Vagina (tissue), 2 donors: ENCODE measurements at places on chromosomes 7 and 10.

- no peak for DNase-seq
Measured at GRCh38 chr7:18843979-18844378, 273.5 kb downstream of the TWIST1 start.

DNA sequence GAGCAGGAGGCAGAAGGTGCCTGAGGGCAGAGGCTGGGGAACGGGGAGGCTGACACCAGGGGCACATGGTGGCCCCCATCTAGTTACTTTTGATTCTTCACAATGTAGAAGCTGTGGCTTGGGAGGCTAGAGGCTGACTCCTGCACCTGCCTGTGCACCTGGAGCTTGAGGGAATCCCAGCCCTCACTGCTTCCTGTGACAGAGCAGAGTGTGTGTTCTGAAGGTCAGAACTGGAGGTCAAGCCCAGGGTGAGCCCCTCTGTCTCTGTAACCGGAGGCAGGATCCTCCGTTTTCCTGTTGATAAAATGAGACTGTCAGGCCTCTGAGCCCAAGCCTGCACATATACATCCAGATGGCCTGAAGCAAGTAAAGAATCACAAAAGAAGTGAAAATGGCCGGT, 124.8 kb downstream of the ACTR3B start:
- no peak for DNase-seq

GRCh38 chr7:146902728-146903127, 786.1 kb downstream of the CNTNAP2 start:
- no peak for DNase-seq

DNA sequence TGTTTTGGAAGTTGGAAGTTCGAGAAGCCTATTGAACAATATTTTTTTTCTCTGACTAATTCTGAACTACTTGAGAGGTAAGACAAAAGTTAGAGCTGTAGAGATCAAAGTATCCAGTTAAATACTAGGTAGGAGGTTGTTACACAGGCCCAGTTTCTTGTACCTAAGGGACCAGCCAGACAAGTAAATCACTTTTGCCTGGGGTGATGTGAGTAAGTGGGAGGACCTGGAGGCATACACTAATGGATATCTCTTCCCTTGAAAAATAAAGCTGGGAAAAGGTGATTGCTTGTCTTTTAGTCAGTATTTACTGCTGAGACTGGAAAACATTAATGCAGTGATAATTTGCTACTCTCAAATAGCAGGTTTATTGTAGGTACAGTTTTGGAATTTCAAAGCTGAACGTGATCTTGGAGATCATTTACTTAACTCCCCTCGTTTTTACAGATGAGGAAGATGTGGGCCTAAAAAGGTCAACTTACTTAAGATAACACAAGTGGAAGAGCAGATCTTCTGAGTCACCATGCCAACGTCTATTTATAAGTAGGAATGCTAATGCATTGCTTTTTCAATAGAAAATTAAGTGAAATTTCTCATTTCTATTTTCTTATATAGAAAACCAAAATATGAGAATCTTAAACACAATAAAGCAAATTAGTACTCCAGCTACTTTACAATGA, 181.3 kb downstream of the PPP1R9A start:
- no peak for DNase-seq

GRCh38 chr7:87094322-87094721, 34.9 kb upstream of the ELAPOR2 start:
- no peak for DNase-seq

- DNase-seq = no peak
Measured at GRCh38 chr10:94097656-94098055, 103.9 kb downstream of the PLCE1 start.

- no peak for DNase-seq
Measured at GRCh38 chr7:112414855-112415490, 35.3 kb upstream of the IFRD1 start.

DNA sequence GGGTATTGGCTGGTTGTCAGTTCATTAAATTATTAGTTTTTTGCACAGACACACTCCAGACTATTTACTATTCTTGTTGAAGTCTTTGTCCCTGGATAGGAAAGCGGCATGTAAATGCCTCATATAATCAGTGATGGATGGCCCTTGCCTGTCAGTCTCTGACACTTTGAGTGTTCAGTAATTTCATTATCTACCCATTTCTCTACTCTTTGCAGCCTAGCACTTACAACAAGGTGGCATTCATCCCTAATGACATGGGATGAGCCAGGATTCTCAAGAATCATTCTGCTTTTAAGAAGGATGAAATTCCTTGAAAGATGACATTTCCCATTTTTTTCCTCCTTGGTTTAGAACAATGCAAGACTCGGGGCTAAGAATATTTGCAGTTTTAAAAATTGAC, 155.7 kb downstream of the SORCS3 start:
- DNase-seq = no peak

GRCh38 chr7:127486654-127487053, 94.1 kb upstream of the ZNF800 start:
- no peak for DNase-seq

- DNase-seq = no peak
Measured at GRCh38 chr10:5854131-5854475, 35.6 kb downstream of the ANKRD16 start.

GRCh38 chr10:100878291-100878910, 34.4 kb upstream of the SLF2 start:
- no peak for DNase-seq

GRCh38 chr10:78831461-78831860, 237.3 kb upstream of the ZMIZ1 start:
- DNase-seq = no peak

DNA sequence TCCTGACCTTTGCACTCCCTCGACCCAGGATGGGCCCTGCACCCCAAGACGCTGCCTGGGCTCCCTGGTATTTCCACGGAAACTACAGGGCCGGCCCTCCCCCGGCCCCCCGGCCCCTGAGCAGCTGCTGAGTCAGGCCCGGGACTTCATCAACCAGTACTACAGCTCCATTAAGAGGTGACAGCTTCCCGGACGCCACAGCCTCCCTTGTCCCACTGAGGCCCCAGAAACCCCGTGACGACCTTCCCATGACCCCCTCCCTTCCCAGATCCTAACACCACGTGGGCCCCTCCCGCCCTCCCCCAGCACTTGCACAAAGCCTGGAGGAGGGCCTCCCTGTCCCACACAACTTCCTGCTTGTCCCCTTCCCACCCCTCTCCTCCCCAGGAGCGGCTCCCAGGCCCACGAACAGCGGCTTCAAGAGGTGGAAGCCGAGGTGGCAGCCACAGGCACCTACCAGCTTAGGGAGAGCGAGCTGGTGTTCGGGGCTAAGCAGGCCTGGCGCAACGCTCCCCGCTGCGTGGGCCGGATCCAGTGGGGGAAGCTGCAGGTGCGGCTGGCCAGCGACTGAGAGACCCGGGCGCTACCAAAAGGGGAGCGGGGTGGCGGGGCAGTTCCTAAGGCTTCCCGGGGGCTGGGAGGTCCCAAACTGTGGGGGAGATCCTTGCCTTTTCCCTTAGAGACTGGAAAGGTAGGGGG, 5.7 kb downstream of the NOS3 start:
- DNase-seq = no peak

DNA sequence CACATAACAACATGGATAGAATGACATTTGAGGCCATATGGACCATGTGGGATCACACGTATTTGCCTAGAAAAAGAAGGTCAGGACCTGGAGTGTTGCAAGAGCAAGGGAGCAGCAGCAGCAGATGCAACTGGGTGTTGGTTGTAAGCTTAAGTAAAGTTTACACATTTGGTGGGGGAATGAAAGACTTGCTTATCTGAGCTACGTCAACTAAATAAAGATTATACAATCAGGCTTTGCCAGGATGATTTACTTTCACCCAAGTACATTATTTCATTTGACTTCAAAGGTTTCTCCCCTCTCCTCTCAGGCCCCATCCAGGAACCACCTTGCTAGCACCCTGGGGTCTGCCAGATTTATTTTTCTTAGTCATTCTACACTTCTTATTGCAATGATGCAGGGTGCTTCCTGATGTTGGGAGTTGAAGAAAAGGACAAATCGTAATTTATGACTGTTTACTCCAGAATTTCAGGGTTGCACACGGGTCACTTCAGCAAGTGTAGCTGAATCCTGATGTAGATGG, 591.9 kb upstream of the IGFBP3 start:
- no peak for DNase-seq

GRCh38 chr10:68296843-68297663, 34.8 kb upstream of the HNRNPH3 start:
- no peak for DNase-seq

DNA sequence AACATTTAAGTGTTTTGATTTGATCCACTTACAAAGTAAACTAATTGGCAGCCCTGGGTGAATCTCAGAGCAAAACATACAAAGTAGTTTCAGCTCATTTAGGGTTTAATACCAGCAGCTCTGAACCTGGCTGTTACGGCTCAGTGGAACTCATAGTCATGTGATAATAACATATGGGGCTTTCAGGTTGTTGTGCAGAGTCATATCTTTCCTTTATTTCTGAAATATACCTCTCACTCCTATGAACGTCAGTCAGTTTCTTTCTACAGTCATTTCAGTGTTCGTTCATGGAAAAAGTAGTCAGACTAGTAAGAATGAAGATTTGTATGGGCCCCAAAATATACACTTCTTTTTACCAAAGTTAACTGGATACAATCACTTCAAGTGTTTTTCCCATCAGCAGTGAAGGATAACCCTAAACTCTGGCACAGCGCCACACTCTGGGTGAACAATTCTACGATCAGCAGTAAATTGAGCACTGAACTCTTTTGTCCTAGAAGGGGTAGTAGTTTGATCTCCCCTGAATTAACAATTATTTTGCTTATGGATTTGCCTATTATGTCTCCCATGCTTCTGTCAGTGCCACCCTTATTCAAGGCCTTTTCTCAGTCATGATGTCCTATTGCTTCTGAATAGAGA, 218.6 kb downstream of the THSD7A start:
- DNase-seq = no peak

DNA sequence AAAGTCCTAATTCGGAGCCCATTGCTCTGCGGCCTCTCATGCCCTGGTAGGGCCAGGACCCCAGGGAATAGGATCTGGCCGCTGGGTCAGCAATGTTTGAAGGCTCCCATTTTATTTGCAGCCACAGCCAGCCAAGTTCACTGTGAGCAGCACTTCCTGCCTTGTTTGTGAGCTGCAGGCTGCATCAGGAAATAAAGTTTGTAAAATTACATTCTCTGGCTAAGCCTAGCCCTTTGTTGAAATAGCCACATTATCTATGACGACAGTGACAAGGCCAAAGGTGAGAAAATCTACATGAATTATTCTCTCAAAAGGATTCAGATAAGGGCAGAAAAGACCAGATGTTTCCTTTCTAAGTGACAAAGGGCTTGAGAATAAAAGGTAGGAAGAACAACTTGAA, 23.7 kb upstream of the ITGB1 start:
- no peak for DNase-seq

GRCh38 chr10:111430070-111430469, 353.2 kb downstream of the ADRA2A start:
- DNase-seq = no peak

- DNase-seq = peak; percentile 80
Measured at GRCh38 chr7:159032753-159033472, 111.8 kb downstream of the VIPR2 start.

DNA sequence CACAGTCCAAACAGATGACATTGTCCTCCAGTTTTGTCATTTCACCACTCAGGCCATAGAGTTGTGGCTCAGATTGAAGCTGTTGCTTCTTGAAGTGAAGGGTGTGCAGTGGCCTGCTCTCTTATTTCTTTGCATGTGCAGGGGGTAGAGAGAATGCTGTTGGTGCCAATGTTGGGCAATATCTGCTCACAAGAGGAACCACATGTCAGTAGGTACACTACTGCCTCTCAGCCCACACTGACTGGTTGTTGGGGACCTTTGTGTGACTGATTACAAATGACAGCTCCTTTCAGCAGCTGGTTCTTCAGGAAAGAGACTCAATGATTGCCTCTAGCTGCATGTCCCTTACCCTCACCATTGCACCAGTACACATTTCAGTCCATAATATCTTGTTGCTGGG, 21.9 kb upstream of the SFTPA1 start:
- no peak for DNase-seq

DNA sequence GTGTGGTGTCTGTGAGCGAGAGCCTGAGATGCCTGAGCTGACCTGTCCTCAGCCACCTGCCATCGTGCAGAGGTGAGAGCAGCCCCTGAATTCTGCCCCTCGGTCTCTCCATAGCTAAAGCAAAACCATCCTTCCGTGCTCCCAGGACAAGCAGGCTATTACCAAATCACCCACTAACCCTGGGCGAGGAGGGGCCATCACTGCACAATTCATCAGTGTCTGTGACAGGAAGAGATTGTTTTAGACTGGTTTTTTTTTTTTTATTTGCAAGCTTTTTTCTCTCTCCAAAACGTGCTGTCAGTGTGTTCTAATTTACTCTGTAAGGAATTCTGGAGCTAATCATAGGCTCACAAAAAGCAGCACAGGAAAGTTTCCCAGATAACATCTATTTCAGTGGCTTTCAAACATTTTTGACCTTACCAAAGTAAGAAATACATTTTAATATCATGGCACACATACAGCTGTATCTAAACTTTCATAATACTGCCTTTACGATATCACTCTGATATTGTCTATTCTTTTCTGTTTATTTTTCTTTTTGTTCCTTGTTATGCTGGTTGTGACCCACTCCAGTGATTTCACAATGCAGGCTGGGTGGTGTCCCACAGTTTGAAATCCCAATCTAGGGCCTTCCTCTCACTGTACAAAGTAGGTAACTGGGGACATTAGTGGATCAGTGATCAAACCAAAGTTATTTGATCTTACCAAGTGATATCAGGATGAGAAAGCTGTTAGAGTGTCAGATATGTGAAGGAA, 62.8 kb downstream of the EGFR start:
- DNase-seq = no peak

GRCh38 chr7:136339464-136339863, 362.3 kb upstream of the MTPN start:
- no peak for DNase-seq

DNA sequence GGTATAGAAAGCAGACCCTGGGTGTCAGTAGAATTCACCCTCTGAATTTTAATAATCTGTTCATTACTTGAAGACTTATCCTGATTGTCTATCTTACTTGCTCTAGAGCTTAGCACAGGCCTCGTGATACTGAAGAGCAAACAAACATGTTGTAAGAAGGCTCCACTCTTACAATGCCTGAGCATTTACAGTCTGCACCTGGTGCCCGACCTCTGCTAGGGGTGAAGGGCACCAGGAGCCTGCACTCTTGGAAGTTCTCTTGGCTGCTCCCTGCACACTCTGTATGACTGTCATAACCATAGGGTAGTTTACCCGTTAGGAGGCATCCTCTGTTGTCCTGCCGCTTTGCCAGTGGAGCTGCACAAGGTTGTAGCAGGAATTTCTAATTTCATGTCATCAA, 91.3 kb upstream of the NPY start:
- DNase-seq = no peak

DNA sequence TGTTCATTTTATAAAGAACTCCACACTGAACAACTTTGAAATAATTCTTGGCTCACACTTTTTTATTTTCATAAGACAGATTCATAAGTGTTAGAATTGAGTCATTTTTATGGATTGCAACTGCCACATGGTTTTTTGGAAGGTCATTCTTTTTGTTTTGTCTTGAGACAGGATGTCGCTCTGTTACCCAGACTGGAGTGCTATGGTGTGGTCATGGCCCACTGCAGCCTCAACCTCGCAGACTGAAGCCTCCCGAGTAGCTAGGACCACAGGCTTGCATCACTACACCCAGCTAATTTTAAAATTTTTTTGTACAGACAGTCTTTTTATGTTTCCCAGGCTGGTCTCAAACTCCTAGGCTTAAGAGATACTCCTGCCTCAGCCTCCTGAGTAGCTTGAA, 20.3 kb downstream of the BMS1 start:
- DNase-seq = no peak

GRCh38 chr7:44547536-44548231, 6.6 kb upstream of the NPC1L1 start:
- no peak for DNase-seq

GRCh38 chr10:50572017-50572491, 51.7 kb downstream of the SGMS1 start:
- no peak for DNase-seq

GRCh38 chr10:13708256-13708990, 121.7 kb downstream of the PRPF18 start:
- no peak for DNase-seq
